ENCODE measurements at places on chromosomes 4 and X.

DNA sequence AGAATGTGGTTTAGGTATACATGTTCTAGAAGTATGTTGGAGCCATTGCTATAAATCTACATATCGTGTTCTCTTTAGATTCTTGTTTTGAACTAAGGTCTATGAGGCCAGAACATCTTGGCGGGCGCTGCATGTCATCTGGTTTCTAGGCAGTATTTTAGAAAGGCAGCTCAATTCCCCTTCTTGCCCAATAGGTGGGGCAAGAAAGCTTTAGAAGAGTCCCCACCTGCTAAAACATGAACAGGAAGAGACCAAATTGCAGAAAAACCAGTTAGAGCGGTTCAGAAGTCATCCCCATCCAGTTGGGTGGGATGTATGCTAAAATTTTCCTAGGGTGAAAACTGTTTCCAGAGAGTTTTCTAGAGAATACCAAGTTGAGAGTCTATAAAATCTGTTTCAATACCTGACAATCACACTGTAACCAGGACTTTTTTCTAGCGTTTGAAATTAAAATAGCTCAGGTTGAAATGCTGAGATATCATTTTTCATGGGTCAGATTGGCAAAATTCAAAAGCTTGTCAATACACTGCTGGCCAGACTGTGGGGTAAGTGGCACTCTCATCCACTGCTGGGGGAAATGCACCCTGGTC is 17.5 kb upstream of the SH3KBP1 start:
- no peak for DNase-seq

DNA sequence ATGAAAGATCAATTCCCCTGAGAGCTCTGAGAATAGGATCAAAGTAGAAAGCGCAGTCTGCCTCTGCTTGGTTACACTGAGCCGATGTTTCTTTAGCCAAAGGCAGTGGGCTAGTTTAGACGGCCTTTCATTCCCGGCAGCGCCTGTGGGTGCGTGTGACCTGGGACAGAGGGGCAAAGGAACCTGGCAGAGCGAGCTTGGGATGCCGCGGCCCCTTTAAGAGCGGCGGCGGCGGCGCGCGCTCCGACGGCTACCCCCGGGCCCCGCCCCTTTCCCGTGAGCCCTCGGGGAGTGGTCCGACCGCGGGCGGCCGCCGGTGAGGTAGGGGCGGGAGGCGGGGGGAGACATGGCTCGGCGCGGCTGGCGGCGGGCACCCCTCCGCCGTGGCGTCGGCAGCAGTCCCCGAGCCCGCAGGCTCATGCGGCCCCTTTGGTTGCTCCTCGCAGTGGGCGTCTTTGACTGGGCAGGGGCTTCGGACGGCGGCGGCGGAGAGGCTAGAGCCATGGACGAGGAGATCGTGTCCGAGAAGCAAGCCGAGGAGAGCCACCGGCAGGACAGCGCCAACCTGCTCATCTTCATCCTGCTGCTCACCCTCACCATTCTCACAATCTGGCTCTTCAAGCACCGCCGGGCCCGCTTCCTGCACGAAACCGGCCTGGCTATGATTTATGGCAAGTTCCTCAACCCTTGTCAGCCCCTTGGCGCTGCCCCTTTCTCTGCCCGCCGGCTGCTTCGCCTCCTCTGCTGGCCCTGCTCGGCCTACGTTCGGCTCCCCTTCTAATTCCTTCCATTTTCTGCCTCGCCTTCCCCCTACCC is at the start of gene SLC9A6:
TSS of gene SLC9A6 (plus strand) at position 279 of the 816 bp plus-strand sequence. CDS start at position 503, 224 bp downstream.
- peak; percentile 61 for DNase-seq

- no peak for DNase-seq
These were observed 164.2 kb upstream of the PITX2 start for GRCh38 chr4:110787109-110787508.

DNA sequence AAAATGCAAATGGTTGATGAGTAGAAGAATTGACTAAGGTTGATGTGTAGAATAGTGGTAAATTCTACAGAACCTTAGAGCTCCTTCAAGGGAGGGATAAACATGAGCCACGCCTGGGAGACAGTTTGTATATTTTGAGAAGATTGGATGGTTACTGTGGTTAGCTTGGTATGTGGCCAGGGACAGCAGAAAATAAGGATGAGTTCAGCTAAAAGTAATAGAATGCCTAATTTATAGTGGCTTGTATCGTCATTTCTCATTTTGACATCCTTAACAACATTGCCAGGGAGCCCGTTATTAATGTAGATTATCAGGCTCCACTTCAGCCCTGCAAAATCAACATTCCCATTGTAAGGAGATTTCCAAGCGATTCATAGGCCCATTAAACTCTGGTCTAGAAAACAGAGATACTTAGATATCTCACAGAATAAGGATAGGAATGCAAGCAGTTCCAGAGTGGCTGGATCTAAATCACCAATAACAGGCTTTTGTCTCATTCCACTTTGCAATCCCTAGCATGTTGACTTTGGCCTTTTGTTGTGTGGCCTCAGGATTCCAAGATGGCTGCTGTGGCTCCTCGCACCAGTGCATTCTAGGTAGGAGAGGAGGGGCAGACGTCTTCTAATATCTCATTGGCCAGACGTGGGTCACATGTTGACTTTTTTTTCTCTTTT is 6.4 kb upstream of the PTTG2 start:
- DNase-seq: no peak

- no peak for DNase-seq
These were observed 237.5 kb downstream of the PCDH7 start for GRCh38 chr4:30957706-30958105.

GRCh38 chr4:163245044-163245728 is 78.5 kb upstream of the NAF1 start:
- DNase-seq: no peak

DNA sequence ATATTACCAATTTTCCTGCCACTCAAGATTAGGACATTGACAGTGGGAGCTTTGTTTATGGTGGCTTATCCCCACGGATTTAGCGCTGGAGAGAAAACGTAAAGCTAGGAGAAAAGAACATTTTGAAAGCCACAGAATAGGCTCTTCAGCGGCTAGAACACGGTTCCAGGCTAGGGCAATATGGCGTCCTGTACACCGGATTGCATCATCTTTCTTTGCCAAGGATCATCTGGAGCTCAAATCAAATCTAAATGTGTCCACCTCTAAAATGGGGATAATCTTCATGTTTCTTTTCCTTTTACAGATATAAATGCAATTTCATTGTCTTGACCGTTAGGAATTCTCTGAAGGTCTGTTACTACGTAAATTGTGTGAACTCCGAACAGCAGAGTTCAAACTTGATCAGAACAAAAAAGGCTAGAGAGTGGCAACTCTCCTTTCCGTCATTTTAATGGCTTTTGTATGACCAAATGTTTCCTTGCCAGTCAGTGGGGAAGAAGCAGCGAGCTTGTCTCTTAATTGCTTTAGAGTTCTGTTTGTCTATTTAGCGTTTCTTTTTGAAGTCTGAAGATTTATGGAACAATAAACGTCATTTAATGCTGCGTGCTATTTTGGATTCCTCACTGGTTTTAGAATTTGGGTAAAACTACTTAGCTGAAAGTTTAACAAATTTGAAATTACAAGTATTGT is 2.6 kb upstream of the WWC2 start:
- DNase-seq: no peak

DNA sequence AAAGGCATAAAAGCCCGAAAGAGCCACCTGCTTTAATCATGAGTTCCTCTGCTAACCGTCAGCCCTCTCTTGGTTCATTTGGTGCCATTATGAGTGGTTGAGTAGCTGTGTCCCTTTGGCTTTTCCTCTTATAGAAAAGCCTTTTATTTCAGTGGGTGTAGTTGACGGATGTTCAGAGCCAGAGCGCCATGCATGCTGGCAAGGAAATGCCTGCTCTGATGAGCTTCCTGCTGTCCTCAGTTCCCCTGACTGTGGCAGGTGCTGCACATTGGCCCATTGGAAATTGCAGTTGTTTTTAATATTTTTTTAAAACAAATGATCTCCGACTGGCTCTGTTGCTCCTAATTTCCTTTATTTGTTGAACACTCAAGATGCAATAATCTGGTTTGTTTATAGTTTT is 77.3 kb upstream of the LIMCH1 start:
- DNase-seq: no peak

DNA sequence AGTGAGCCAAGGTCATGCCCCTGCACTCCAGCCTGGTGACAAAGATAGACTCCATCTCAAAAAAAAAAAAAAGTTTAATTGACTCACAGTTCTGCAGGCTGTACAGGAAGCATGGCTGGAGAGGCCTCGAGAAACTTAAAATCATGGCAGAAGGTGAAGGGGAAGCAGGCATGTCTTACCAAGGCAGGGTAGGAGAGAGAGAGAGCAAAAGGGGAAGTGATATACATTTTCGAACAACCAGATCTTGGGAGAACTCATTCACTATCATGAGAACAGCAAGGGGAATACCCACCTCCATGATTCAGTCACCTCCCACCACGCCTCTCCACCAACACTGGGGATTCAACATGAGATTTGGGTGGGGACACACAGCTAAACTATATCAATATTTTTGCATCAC is 315.2 kb upstream of the HTR2C start:
- no peak for DNase-seq

DNA sequence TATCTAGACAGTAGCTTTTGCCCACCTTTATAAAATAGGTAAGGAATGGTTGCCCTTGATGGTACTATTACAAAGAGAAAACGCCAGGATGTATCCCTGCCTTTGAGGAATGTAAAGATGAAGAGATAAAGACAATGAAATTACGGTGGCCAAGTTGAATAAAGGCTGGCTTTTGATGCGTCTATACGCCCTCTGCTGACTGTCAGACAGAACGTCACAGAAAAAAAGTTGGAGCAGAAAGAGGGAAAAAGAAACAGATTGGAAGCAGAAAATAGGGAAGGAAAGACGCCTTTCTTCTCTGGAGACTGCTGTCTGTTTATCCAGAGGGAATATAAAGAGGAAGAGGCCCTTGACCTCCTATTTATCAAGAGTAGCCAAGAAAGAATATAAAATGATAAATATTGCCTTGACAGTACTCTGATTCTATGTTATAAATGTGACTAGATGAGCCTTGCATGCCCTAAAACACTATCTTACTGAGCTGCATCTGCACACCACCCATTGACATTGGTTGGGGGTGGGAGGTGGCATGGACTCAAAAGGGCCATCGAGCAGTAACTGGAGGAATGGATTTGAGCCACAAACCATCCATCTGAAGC is 30.6 kb downstream of the PCDH19 start:
- no peak for DNase-seq

GRCh38 chr4:11635342-11635741 is 206.6 kb upstream of the HS3ST1 start:
- no peak for DNase-seq

GRCh38 chr4:40731792-40732245 is 17.9 kb upstream of the NSUN7 start:
- no peak for DNase-seq

DNA sequence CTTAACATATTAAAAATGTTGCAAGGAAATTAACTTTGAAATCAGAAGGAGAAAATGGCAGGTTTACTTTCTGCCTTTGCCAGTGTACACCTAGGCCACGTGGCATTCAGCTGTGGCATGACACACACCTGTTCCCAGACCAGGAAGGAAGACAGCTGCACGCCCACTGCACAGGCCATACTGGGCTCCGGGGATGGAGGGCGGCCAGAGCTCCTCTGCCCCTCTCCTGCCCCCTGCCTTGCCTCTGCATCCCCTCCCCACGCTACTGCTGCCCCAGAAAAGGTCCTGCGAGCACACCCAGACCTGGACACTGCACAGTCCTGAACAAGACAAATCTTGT is 68.4 kb downstream of the GATB start:
- no peak for DNase-seq

DNA sequence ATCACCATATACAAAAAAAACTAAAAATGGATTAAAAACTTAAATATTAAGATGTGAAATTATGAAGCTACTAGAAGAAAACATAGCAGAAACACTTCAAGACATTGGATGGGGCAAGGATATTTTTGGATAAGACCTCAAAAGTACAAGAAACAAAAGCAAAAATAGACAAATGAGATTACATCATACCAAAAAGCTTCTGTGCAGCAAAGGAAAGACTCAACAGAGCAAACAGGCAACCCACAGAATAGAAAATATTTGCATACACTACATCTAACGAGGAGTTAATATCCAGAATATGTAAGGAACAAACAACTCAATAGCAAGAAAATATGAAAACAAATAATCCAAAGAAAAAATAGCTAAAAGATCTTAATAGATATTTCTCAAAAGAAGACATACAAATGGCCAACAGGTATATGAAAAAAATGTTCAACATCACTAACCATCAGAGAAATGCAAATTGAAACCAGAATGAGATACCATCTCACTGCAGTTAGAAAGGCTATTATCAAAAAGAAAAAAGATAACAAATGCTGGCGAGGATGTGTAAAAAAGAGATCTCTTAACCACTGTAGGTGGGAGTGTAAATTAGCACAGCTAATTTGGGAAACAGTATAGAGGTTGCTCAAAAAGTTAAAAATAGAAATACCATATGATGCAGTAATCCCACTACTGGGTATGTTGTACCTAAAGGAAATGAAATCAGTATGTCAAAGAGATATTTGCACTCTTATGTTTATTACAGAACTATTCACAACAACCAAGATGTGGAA is 17.8 kb upstream of the LRCH2 start:
- no peak for DNase-seq

DNA sequence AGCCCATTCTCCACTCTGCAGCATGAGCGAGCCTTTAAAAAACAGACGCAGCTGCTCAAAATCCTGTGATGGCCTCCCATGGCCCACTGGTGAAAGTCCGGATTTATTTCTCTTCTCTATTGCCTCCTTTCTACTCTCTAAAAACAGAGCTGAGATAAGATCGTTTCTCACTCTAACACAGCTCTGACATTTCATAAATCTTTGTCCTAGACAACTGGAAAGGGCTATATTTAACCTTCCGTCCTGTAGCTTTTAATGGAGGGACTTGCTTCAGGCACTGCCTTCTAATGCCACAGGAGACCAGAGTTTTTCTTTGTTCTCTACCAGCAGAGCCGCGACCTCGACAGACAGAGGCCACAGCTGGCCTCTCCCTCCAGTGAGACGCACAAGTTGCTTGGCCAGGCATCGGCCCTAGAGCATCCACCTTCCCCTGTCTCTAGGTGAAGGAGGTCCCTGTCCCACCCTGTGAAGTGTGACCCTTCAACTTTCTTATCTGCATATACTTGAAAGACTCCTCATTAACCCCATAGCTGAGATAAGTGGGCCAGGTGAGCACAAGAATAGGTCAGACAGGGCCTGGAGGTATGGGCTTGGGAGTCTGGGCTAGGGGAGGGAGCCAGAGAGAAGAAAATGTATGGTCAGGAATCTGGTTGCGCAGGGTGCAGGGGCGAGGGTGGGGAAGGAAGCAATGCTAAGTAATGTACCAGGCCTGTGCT is 50.0 kb downstream of the RTL5 start:
- DNase-seq: no peak

DNA sequence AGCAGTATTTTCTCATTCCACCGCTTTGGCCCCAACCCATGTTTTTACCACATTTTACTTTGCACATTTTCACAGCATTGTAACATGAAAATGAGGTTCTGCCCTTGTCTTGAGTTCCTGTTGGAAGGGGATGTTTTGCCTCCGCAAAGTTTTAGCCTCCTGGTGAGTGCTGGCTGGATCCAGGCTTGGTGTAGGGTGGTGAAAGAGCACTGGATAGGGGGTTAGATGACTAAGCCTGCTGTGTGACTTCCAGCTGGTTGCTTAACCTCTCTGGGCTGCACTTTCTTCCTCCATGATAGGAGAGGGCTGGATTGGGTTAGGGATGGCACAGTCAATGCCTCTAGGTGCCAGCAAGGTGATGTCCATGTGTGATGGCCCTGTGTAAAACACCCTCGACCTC is 28.9 kb downstream of the CYTL1 start:
- no peak for DNase-seq

GRCh38 chr4:55820279-55820678 is 689 bp downstream of the EXOC1L start:
- DNase-seq: no peak

All from stimulated activated naive CD4-positive, alpha-beta T cell treated with Interleukin-2 at 50 U/mL for 16 hours (primary cell).